ENCODE measurements at places on chromosomes 5 and 9. TPM values are rescaled to one million over a fixed set of nuclear protein-coding genes. Genes with fewer than 3 reads are reported as not detected.

- no peak overlapping the region for H3K4me3 ChIP-seq
- H3K27me3 ChIP-seq: no peaks in the 10 kb centered on the region
- no peak for DNase-seq
- H3K36me3 ChIP-seq: no peaks in the 10 kb centered on the region
- H3K4me1 ChIP-seq: no peaks in the 10 kb centered on the region
- no peak overlapping the region for H3K27ac ChIP-seq
These were observed 1247.0 kb upstream of the ACO1 start for GRCh38 chr9:31137176-31138160.

- no peak overlapping the region for H3K4me3 ChIP-seq
- no peaks in the 10 kb centered on the region for H3K4me1 ChIP-seq
- no peak for DNase-seq
- no peaks in the 10 kb centered on the region for H3K36me3 ChIP-seq
These were observed 43.5 kb downstream of the ADAMTS2 start for GRCh38 chr5:179301796-179302195.

CCIN gene
- total RNA-seq: not detected

DNA sequence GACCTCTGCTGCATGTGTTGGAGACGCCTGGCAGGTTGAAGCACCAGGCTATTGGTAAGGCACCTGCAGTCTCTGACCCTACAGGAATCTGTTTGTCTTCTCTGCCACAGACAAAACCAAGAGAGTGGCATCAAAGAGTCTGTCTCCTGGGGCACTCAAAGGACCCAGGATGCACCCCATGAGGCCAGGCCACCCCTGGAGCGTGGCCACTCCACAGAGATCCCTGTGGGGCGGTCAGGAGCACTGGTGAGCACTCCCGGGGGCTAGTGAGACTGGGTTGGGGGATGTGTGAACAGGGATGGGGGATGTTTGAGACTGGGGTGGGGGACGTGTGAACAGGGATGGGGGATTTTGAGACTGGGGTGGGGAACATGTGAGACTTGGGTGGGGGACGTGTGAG, 240.3 kb downstream of the CACNA1B start:
- no peak for DNase-seq
- no peak overlapping the region for H3K27ac ChIP-seq
- no peaks in the 10 kb centered on the region for H3K27me3 ChIP-seq
- H3K4me3 ChIP-seq: no peak overlapping the region
- H3K4me1 ChIP-seq: no peaks in the 10 kb centered on the region

DNA sequence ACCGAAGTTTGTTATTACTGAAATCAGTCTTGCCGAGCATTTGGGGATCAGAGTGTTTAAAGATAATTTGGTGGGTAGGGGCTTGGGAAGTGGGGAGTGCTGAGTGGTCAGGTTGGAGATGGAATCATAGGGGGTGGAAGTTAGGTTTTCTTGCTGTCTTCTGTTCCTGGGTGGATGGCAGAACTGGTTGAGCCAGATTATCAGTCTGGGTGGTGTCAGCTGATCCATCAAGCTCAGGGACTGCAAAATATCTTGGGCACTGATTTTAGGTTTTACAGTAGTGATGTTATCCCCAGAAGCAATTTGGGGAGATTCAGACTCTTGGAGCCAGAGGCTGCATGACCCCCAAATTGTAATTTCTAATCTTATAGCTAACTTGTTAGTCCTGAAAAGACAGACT, 5.4 kb upstream of the ANKRD31 start:
- no peak overlapping the region for H3K27ac ChIP-seq
- DNase-seq: no peak
- H3K4me3 ChIP-seq: no peak overlapping the region
- no peaks in the 10 kb centered on the region for H3K27me3 ChIP-seq

IL5 gene
- total RNA-seq: not detected

GRCh38 chr5:88890070-88890781, 7.2 kb upstream of the MEF2C start:
- H3K4me3 ChIP-seq: peak overlapping the region; percentile 47
- H3K27me3 ChIP-seq: no peaks in the 10 kb centered on the region
- H3K27ac ChIP-seq: peak overlapping the region; percentile 76
- no peak for DNase-seq
- no peaks in the 10 kb centered on the region for H3K4me1 ChIP-seq

- peak; percentile 91 for DNase-seq
- H3K27ac ChIP-seq: peak overlapping the region; percentile 97
- H3K4me3 ChIP-seq: peak overlapping the region; percentile 85
- H3K4me1 ChIP-seq: no peaks in the 10 kb centered on the region
- H3K27me3 ChIP-seq: no peaks in the 10 kb centered on the region
- H3K36me3 ChIP-seq: no peaks in the 10 kb centered on the region
These were observed 572 bp upstream of the MAN2A1 start for GRCh38 chr5:109688970-109689739.

- H3K4me1 ChIP-seq: no peaks in the 10 kb centered on the region
- no peak overlapping the region for H3K4me3 ChIP-seq
- no peaks in the 10 kb centered on the region for H3K27me3 ChIP-seq
- DNase-seq: no peak
These were observed 43.0 kb upstream of the GNE start for GRCh38 chr9:36301227-36301626.

All from Peyer's patch (tissue), 4 donors.